ENCODE measurements at places on chromosomes 12 and 14.

DNA sequence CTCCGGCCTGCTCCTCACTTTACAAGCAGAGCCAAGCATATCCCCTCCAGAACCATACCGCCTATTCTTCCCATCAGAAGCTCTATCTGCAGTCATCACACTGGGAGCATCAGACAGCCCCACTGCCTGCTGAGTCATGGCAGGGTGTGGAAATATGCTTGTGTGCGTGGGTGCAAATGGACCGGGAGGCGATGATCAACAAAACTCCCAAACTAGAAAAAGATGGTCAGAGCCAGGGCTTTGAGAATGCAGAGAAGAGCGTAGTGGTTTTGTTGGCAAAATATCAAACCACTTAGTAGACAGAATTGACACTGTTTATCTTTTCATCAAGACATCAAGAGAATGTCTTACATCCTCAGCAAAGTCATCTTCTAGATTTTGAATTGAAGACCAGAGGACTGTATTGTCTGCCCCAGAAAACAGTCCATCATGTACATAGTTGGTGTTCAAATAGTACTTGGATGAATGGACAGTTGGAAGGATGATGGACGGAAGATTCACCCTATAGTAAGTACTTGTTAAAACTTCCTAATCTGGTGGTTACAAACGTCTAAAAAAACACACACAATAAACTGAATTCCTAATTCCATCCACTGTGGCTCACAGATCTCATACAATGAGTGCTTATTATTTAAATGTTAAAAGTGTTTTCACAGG is 54.9 kb downstream of the VWF start:
- peak; percentile 26 for DNase-seq

DNA sequence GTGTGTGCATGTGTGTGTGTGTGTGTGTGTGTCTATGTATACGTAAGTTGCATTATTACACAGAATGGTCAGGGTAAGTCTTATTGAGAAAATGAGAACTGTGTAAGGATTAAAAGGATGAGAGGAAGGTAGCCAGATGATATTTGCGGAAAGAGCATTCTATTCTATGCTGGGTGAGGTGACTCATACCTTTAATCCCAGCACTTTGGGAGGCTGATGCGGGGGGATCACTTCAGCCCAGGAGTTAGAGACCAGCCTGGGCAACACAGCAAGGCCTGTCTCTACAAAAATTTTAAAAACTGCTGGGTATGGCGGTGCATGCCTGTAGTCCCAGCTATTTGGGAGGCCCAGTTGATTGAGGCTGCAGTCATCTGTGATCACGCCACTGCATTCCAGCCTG is 103.7 kb downstream of the SLC38A1 start:
- no peak for DNase-seq

DNA sequence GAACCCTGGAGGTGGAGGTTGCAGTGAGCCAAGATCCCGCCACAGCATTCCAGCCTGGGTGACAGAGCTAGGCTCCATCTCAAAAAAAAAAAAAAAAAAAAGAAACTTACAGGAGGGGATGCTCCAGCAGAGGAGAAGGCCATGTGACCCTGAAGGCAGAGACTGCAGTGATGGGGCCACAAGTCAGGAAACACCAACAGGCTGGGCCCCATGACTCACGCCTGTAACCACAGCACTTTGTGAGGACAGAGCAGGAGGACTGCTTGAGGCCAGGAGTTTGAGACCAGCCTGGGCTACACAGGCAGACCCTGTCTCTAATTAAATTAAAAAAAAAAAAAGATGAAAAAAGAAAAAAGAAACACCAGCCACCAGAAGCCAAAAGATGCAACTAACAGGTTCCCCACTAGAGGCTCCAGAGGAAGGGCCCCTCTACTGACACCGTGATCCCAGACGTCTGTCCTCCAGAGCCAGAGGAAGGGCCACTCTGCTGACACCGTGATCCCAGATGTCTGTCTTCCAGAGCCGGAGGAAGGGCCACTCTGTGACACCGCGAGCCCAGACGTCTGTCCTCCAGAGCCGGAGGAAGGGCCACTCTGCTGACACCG is 9.1 kb upstream of the GLT1D1 start:
- no peak for DNase-seq

DNA sequence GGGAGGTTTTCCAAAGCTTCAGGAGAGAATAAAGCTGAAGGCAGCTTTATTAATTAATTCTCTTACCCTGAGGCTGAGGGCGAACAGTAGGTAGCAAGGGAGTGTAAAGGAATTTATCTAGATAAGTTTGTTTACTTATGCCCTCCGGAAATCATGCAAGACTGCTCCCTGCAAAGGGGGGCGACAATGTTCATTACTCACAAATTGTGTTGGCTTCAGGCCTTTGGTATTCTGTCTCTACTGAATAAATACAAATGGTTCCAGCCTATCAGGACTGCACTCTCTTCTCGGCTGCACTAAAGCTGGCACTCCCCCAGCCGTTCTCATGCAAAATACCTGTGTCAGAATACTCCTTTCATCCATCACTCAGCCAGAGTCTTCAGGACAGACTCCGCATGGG is 120.8 kb downstream of the PPHLN1 start:
- DNase-seq: no peak

DNA sequence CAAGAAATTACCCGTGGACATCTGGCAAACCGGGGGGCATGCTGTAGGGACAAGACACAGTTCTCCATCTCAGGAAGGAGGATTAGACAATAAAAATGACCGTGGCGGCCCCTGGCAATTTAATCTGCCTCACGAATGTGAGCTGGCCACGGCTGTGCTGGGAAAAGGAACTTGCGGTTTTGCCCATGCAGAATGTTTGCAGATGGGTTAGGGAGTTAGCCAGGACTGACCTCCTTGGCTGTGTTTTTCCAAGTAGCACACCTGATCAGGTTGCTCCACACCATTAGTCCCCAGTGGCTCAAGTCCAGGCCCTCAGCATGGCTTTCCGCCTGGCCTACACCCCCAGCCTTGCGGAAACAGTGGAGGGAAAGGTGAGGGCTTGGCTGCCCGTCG is 20.8 kb downstream of the TPCN1 start:
- DNase-seq: no peak

- DNase-seq: no peak
Observed at GRCh38 chr12:117010693-117011451, 88.3 kb downstream of the TESC start.

DNA sequence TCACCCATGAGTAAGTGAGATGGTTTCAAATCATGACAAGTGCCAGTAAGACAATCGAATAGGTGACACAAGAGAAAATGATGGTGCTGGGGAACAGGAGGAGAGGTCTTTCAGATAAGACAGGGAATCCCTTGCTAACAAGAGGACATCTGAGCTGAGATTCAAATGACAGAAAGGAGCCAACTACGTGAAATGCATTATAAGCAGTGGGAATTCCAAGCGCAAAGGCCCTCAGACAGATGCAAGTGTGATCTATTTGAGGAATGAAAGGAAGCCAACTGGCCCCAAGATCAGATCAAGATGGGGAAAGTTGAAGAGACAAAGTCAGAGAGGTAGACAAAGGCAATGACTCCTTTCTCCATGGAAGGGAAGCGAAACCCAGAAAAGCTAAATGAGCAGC is 4.7 kb downstream of the KCNK10 start:
- no peak for DNase-seq

DNA sequence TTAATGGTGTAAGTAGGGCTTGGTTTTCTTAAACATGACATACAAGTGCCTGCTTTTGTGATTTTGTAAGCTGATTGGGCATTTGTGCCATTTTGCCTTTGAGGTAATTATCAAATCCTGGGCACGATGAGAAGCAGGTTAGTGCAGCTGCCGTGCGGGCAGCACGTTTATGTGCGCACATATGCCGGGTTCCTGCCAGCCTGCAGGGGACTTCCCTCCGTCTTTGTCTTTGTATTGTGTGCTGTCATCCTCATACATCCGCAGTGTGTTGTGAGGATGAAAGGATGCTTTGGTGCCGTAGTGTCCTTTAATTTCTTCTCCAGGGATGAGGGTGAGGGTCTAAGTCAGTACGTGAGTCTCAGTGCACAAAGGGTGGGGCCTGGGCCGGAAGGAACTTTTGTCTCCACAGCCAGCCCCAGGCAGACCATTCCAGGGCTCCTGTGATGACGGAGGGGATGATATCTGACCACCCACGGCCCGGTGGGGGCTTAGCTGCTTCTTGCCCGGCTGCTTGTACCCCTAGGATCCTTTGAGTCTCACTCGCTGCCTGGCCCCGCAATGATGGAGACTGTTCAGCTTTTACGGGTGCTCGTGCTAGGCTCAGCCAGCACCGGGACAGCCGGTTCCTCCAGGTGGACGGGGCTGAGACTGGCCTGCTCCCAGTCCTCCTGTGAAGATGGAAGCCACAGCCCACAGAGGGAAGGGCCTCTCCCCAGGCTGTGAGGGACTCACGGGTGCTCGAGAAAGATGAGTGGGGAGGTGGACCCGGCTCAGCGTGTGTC is 54.6 kb downstream of the ADGRD1 start:
- DNase-seq: no peak

DNA sequence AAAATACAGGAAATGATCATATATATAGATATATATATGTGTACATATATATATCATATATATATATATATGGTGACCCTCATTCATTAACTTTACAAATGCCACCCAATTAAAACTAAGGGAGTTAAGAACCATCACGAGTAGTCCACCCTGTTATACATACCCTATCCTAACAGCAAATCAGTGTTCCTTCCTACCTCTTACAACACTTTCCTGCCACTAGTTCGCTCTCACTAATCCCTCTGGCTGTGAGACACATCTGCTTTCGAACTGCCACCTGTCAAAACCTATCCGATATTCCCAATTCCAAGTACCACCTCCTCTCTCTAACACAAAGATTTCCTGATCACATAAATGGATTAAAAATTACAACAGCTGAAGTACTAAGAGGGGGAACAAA is 100.5 kb downstream of the EEA1 start:
- DNase-seq: no peak

All from activated CD4-positive, alpha-beta T cell treated with anti-CD3 and anti-CD28 coated beads for 4 hours (primary cell).